ENCODE measurements at places on chromosomes 16 and 17. TPM values are rescaled to one million over a fixed set of nuclear protein-coding genes. Genes with fewer than 3 reads are reported as not detected.

DNA sequence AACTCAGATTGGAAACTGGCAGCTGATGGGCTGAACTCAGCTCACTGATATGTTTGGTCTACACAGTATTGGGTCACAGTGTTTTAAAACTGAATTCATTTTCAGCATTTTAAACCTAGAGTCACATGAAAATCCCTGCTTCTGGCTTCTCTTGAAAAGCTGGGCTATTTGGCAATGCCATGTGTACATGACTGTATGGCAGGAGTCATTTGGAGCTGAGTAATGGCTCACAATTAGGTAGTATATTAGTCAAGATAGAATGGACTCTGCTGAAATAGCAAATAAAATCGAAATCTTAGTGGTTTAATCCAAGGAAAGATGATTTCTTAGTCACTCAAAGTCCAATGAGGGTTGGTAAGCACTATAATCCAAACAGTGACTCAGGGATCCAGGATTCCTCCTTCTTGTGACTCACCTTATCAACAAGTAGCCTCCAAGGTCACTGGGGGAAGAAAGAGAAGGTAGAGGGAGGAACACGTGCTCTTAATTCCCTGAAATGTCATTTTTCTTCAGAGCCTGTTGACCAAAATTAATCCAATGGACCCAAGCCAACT, 13.9 kb upstream of the PMP22 start:
- no peaks in the 10 kb centered on the region for H3K4me1 ChIP-seq
- H3K36me3 ChIP-seq: no peaks in the 10 kb centered on the region
- no peak for DNase-seq
- no peak overlapping the region for H3K27ac ChIP-seq
- H3K27me3 ChIP-seq: peaks cover 28% of the 10 kb centered on the region

The EPX gene
- not detected for total RNA-seq

The DLX4 gene
- total RNA-seq: 0.45 TPM

GRCh38 chr17:72446525-72447250, 325.9 kb downstream of the SOX9 start:
- no peaks in the 10 kb centered on the region for H3K36me3 ChIP-seq
- no peak overlapping the region for H3K4me3 ChIP-seq
- H3K4me1 ChIP-seq: no peaks in the 10 kb centered on the region
- DNase-seq: no peak
- H3K27ac ChIP-seq: no peak overlapping the region

The TNFRSF17 gene
- not detected for total RNA-seq

The SPHK1 gene
- 13.9 TPM for total RNA-seq

DNA sequence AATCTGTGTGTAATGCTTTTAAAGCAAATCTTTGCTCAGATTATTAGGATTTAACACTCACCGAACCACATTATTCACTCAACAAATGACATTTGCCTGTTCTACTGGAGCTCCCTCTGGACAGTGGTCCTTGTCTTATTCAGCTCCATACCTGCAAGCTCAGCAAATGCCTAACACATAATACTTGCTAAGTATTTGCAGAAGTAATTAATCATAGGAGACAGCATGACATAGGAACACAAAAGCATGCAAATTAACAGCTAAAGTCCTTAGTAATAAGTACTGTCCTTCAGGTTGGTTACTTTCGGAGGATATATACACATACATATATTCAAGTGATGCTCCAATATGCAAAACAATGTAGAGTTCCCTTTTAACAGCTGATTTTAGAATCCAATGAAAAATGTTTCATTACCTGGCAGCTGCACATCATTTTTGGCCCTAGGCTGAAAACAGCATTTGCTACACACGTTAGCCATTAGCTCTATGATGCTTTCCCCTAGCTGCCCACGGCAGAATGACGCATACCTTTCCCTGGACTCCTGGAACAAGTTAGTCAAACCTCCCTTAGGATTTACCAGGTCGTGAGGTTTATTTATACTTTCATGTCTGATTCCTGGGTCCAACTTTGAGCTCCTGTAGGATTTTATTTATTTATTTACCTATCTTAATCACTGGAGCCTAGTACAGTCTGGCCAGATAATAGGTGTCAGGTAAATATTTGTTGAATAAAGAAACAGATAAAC, 8.6 kb downstream of the BRD7 start:
- H3K27me3 ChIP-seq: no peaks in the 10 kb centered on the region
- peaks cover 28% of the 10 kb centered on the region for H3K4me1 ChIP-seq
- no peak for DNase-seq
- H3K36me3 ChIP-seq: peaks cover 20% of the 10 kb centered on the region
- H3K27ac ChIP-seq: peak overlapping the region; percentile 66

Data from natural killer cell treated with Interleukin-12 subunit alpha and Interleukin-12 subunit beta and Interleukin-15 and Interleukin-18, amount 100 ng/mL, for 72 hours (primary cell).